ENCODE measurements at places on chromosomes 16 and 17.
A peak's percentile ranks its signal among the peaks of the same experiment; 100 is the strongest.

- no peak for DNase-seq
Measured at GRCh38 chr16:77790009-77790372, 1.6 kb downstream of the VAT1L start.

GRCh38 chr17:50945779-50946222, 79.6 kb upstream of the TOB1 start:
- DNase-seq, result no peak

- DNase-seq, result no peak
Measured at GRCh38 chr17:75152922-75153779, 1.2 kb downstream of the JPT1 start.

DNA sequence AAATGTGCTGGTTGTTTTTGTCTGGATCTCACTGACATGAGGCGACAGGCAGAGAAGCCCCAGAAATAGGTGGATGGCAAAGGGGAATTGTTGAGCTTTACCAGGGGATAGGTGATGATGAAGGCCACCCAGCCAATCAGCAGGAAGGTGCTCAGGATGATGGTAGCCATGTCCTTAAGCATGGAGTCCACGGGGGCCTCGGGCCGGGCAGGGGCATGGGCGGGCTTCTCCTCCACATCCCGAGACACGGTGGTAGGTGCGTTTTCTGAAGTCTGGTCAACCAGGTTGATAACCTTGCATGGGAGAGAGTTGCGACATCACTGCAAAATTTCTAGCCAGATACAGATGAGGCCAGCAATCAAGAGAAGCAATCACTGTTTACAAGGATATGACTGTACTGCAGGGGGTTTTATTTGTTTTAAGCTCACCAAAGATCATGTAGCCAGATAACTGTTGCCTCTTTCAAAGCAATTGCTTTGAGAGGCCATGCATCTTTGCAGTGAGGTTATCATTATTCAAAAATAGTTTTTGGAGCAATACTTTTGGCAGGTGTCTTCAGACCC, 37.3 kb upstream of the ICAM2 start:
- DNase-seq, result no peak

GRCh38 chr17:81245665-81246342, 6.7 kb downstream of the NDUFAF8 start:
- DNase-seq, result no peak

- no peak for DNase-seq
Measured at GRCh38 chr17:69485251-69485661, 70.8 kb downstream of the MAP2K6 start.

GRCh38 chr17:14098246-14098645, 28.9 kb downstream of the COX10 start:
- no peak for DNase-seq

DNA sequence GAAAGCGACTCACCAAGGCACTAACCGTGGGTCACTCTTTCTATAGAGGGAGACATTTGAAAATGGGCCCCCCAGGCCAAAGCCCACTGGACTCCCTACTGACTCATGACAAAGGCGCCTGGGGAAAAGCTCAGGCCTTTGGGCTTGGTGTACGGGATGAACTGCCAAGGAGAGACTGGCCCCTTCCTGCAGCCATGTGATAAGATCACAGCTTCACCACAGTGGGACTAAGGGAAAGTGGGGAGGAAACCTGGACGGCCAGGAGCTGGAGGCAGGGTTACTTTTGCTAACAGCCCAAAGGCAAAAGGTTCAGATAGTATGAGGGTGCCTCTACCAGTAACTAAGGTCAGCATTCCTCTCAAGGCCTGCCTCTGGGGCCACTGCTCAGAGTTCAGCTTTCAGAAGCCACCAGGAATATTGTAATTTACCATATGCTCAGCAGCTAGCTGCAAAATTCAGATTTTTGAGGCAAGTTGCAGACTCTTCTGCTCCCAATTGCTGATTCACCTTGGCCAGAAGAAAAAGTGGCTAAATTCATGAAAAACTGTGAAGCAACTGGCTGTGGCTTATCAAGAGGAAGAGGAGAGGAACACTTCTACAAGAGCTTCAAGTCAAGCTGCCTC, 37.1 kb upstream of the SLC25A19 start:
- no peak for DNase-seq

- DNase-seq, result no peak
Measured at GRCh38 chr17:17414341-17414805, 62.4 kb upstream of the MED9 start.

DNA sequence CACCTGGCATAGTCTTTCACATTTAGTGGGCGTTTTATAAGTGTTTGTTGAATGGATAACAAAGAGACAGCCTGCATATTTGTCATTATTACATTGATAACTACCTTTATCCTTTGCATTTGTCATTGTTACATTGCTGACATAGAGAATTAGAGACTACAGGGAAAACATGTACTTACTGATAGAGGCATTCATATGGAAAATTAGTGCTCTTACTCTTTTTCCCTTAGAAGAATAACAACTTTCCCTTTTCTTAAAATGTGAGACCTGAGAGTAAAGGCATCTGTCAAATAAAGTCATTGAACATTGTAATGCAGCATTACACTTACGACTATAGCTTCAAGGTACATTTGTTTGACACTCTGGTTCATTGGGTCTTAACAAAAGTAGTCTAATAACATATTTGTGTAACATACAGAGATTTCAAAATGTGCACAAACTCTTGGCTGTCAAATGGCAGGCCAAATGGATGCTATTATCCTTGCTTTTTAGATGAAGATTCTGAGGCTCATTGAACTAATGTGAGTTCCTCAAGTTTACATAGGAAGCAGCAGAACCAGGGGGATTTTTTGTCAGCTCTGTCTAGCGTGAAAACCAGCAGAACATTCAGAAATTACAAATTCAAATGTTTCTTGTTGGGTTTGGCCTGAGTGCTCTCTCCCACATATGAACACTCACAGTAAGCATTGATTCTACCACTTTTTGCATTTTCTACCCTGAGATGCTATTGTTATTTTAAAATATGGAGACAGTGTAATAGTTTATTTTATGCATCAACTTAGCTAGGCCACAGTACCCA, 28.5 kb downstream of the SMIM36 start:
- no peak for DNase-seq

DNA sequence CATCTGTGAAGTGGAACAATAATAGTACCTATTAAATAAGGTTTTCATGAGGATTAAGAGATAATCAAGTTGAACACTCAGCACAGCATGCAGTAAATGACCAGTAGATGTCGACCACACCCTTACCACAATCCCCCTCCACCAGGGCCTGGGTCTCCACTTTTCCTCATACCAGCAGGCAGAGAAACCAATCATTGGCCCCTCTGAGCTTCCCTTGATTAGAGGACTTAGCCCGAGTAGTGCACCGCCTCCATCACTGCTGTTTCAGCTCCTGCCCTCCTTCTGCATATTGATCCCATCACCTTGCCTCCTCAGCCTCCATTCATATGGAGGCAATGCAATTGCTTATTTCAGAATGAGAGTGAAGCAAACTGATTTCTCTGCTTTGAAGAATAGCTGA, 96.5 kb upstream of the CDH11 start:
- DNase-seq, result no peak

GRCh38 chr17:51165680-51166197, 472 bp upstream of the NME2 start:
- peak; percentile 15 for DNase-seq

- DNase-seq, result no peak
Measured at GRCh38 chr17:49670641-49671040, 7.3 kb downstream of the SPOP start.

- no peak for DNase-seq
Measured at GRCh38 chr17:49914096-49914490, 54.9 kb upstream of the DLX4 start.
